ENCODE measurements at places on chromosomes 12 and 14. TPM values are rescaled to one million over a fixed set of nuclear protein-coding genes. Genes with fewer than 3 reads are reported as not detected.

GRCh38 chr14:54275997-54276725, 120.6 kb upstream of the CDKN3 start:
- DNase-seq: no peak

GRCh38 chr14:64324895-64325294, 30.7 kb upstream of the ESR2 start:
- no peak for DNase-seq

GRCh38 chr12:69467366-69467765, 2.8 kb upstream of the FRS2 start:
- no peak for DNase-seq

LRRIQ1 gene
- 0.43 TPM for total RNA-seq

GRCh38 chr14:65412856-65413738, 567 bp downstream of the FUT8 start:
- peak; percentile 23 for DNase-seq

DNA sequence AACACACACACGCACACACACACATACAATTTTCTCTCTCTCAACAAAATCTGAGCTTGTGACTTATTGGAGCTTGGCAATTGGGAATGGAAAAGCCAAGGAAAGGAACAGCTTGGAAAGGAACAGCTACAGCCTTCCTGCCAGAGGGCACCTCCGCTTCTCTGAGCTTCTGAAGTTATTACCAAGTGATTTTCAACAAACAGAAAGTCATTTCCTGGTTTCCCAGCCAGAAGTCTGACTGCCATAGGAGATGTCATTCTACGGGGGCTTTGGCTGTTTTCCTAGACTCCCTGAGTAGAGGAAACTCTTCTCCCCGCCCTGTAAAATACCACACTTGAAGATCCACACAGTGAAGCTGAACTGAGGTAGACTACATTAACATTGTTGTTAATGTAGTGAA, 198.3 kb downstream of the CFAP54 start:
- DNase-seq: no peak

- DNase-seq: no peak
Measured at GRCh38 chr12:91852634-91853033, 293.0 kb downstream of the BTG1 start.

MMP19 gene
- total RNA-seq: 7.4 TPM

GRCh38 chr14:77707355-77707723, 484 bp downstream of the ALKBH1 start:
- peak; percentile 27 for DNase-seq

- no peak for DNase-seq
Measured at GRCh38 chr12:39930101-39930500, 175.8 kb downstream of the SLC2A13 start.

DNA sequence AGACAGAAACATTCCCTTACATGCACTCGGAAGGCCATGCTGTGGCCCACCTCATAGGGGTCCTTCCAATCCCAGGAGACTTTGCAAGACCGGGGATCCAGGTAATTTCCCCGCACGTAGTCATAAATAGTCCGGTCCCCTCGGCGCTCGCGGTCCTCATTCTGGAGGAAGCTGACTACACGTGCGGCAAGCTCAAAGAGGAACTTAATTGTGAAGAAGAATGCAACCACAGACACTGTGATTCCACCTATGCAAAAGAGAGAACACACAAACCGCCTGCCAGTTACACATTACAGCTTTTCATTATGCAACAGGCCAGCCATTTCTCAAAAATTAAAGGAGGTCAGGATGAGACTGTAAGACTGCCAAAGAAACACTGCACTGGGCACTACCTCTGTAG, 28.4 kb downstream of the AREL1 start:
- DNase-seq: no peak

DNA sequence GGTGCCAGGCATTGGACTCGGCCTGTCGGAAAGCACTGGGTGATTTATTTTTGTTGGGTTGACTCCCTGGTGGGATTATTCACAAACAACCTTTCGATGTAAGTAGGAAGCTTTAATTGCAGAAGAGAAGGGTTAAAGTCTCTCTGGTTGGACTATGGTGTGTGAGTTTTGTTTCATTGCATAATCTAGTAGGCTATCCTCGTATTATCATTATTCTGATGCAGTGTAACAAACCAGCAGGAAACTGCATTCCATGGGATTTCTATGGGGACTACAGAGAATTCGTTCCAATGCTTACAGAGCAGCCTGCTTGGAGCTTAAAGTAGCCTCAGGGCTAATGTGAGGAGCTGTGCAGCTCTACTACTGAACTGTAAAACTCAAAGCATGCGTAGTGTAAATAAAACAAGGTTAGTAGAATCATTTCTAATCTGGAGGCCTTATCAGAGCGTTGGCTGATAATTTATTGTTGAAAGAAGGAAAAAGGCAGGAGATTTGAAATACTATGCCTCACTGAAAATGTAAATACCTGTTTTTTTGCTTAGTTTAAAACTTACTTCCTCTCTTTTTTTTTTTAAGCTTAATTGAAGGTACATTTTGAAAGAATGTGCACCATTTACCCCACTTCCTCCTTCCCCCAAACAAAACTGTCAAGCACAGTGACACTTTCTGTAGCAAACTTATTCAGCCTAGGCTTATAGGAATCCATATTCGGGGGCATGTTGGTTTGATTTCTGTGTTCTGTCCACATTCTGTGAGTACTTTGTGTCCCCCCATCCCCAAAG, 226.7 kb downstream of the NPAS3 start:
- DNase-seq: no peak

DNA sequence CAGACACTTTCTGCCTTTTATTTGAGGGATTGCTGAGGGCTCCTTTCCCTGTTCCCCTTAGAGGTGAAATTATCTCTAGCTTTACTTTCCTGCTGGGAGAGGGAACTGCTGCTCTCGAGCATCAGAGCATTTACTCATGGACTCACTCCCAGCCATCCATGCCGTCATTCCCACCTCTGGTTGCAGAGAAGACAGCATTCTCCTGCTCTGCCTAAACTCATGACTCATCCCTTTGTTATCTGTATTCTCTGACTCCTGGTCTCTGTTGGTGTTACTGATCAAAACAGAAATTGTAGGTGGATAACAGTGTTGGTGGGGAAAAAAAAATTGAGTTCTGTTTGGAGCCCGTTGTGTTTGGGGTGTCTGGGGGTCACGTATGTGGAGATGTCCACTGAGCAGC, 159.3 kb downstream of the TTC8 start:
- peak; percentile 81 for DNase-seq

Measured in adrenal gland (tissue), 19 donors.